ENCODE measurements at places on chromosomes 6 and 20.

DNA sequence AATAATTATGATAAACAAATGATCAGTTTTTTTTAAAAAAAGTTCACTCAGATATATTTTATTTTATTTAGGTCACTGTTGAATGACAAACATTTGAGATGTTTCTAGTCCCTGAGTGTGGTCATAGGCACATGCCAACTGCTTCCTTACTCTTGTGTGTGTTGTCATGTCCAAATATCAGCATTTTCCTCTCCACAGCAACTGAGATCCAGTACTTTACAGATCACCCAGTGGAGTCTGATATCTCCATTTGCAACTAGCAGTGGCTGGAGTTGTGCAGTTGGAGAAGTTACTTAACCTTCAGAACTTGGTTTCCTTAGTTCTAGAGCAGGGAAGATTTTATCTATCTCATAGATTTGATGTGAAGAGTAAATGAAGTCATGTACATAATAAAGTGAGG is 101.3 kb downstream of the MYB start:
- no peak for DNase-seq

GRCh38 chr6:167122041-167122826 is 662 bp upstream of the CCR6 start:
- no peak for DNase-seq

DNA sequence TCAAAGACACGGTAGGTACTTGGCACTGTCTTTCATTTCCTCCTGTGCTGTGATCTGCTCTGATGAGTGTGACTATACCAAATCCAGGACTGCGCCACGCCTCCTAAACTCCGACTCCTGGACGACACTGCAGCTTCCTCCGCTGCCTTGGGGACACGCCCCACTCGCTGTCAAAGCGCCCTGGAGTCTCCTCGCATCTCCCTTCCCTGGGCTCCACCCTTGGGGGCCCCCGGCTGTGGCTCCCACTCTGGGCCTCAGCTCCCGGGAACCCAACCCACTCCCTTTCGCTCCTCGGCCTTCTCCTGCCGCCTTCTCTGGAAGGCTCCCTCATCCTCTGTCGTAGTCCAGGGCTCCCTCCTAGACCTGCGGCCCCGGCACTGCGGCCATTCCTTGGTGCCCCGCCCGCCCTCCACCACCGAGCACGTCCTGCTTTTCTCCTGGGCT is 61.2 kb downstream of the RSPH3 start:
- DNase-seq: peak; percentile 72

DNA sequence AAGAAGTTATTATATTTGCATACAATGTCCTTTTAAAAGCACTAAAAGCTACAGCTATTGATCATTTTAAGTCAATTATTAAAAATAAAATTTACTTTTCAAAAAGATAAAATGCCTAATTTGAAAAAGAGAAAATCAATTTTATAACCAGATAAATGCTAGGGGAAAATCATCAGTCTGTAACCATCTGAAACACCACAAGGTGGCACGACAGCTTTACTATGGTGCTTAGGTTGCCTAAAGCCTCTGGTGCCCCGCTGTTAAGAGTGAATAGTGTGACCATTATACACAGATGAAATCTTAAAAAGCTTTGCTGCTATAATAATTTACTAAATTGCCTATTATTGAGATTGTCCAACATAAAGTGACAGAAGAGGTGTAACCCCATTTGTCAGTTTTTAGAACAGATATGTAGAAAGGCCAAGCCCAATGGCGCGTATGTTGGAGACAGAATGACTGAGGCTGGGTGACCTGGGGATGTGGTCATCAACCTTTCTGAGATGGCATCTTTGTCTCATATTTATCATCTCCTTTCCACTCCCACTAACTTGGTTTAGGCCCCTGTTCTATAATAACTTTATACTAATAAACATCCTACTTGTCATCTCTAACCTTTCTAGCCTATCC is 100.8 kb downstream of the MOXD1 start:
- DNase-seq: peak; percentile 58

DNA sequence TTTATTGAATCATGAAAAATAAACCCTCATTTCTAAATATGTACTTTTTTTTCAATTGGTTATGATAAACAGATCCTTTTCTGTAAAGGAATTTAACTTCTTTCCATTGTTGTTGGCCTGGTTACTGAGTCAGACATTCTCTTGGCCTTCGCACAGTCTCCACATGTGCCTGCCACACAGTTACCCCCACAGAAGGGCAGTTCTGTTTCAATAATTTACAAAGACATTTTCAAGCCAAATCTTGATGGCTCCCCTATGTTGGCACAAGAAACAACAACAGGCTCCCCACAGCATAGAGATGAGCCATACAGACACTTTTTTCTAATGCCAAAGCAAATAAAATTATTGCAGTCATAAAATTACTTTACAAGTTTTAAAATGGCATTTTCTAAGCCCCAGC is 55.6 kb upstream of the BEND6 start:
- no peak for DNase-seq

- DNase-seq: peak; percentile 12
Observed at GRCh38 chr6:168133687-168134559, 54.9 kb upstream of the FRMD1 start.

- no peak for DNase-seq
Observed at GRCh38 chr20:25319241-25320034, 71.2 kb downstream of the ABHD12 start.

DNA sequence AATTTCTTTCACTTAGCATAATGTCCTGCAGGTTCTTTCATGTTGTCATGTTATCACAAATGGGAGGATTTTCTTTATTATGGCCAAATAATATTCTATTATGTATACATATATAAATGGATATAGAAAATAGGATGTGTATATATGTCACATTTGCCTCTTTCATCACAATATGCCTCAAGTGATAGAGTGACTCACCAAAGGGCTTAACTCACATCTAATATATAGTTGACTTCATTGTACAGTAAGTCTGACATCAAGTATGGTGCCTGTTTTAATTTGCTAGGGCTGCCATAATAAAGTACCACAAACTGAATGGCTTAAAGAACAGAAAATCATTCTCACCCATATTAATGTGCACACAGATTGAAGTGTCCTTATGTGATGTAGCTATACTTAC is 436.1 kb upstream of the FLRT3 start:
- DNase-seq: no peak

DNA sequence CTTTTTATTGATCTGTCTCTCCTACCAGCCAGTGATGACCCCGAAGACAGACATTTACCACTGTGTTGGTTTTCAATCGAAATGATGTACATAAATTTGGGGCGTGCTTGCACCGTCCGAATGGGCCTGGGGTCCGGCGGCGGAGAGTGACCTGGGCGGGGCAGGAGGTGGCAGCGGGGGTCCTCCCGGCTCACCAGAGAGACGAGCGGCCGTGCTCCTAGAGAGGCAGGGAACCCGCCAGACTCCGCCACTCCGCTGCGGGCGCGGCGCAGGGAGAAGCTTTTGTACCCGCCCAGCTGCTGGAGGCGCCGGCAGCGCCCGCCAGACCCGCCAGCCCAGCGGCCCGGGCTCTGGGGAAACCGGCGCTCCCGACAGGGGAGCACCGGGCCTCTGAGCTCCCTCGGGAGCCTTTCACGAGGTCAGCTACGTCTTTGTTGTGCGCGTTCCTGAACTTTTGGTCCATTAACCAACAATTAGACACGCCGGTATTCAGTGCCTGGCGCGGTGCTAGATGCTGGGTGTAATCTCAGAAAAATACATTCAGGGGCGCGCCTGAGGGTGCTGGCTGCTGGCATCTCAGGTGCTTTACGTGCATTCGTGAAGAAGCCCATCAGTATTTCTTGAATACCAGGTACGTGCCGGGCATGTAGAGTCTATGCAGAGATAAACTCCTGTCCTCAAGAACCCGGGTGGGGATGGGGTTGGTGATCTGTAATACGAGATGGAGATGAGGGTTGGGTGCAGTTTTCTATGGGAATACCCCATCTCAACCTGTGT is at the start of gene PGBD1:
TSS of gene PGBD1 (plus strand) at position 285 of the 777 bp plus-strand sequence. CDS start 2,242 bp downstream, outside the sequence.
- DNase-seq: peak; percentile 72

GRCh38 chr6:39983193-39983592 is 48.9 kb upstream of the MOCS1 start:
- no peak for DNase-seq

- no peak for DNase-seq
Observed at GRCh38 chr6:154848580-154848979, 115.4 kb downstream of the SCAF8 start.

Data from umbilical cord (tissue), 2 donors.